ENCODE measurements at places on chromosomes 7 and 10. TPM values are rescaled to one million over a fixed set of nuclear protein-coding genes. Genes with fewer than 3 reads are reported as not detected.

DNA sequence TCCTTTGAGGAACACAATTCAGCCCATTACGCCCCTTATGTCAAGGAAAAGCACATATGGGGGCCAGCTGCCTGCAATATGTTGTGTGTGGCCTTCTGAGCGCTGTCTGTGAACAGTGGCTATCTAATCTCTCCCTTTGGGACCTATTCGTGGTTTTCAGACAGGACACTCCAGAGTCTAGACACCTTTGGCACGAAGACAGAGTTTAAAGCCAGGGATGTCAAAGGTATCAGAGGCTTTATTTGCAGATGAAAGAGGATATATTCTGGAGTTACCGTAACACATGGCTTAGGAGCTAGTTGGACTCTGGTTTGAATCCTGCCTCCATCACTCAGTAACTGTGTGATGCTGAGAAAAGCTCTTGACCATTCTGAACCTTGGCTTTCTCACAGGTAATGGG lies 14.8 kb upstream of the EEPD1 start:
- DNase-seq, result no peak

DNA sequence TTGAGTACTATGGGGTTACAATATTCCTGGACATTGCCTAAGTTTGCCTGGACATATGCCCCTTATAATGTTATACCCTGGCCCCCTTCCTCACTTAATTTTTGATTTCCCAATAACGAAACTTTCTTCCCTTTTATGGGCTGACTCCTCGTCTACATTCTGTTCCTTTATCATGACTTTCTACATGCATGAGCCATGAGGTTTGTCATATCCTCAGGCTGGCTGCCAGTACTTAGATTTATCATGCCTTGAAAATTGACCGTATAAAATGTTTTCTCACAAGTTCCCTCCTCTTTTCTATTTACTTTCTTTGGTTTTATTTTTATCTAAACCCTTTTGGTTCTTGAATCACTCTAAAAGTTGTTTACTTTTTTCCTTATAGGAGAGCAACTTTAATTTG lies 4.7 kb downstream of the DNAH11 start:
- no peak for DNase-seq

DNA sequence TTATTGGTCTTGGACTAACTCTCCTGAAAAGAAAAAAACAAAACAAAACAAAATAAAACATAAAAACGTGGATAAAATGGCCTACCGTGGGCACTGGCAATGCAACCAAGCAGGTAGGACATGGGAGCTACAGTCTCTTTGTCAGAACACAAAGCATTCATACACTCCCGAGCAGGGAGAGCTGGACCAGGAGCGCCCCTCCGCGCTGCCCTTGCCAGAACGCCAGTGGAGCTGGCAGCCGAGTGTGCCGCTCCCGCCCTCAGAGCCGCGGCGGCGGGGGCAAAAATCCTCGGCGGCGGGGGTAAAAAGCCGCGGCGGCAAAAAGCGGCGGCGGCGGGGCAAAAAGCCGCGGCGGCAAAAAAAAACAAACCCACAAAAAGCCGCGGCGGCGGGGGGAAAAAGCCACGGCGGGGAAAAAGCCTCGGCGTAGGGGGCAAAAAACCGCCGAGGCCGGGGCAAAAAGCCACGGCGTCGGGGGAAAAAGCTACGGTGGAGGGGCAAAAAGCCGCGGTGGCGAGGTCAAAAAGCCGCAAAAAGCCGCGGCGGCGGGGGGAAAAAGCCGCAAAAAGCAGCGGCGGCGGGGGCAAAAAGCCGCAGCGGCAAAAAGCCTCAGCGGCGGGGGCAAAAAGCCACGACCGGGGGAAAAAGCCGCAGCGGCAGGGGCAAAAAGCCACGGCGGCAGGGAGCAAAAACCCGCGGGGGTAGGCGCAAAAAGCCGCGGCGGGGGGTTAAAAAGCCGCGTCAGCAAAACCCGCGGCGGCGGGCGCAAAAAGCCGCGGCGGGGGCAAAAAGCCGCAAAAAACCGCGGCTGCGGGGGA lies 418.1 kb downstream of the ZNF716 start:
- DNase-seq, result peak; percentile 62

GRCh38 chr10:100986623-100986951 lies 710 bp downstream of the MRPL43 start:
- DNase-seq, result no peak

DNA sequence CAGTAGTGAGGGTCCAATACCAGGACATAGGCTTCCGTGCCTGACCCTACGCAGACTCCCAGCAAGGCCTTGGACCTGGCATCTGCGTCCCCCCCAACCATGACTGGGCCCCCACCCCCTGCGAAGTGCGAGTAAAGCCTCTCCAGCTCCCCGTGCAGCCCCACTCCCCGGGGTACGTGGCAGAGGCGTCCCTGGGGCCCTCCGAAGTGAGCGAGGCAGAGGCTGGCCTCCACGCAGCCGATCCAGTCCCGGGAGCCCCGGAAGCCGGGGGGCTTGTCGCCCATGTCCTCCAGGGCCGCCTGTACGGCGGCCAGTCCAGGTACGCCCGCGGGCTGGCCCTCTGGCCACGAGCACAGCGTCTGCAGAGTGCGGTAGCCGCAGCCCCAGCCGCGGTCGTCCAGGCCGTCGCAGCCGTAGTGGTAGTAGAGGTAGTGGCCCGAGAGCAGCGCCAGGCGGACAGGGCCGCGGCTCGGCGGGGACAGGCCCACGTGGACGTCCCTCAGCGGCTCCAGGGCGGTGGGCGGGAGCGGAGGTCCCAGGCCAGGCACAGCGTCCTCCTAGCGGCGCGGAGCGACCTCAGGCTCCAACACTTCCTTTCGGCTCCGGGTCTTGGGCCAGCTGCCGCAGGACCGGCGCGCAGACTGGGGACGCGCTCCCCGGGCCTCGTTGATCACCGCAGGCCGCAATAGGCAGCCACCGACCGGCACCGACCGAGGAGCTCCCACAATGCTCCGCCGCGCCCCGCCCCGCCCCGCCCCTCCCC lies at the start of gene UFSP1:
Gene UFSP1 (minus strand): TSS at position 728 of the 763 bp plus-strand sequence. CDS start 444 bp downstream, at position 284.
- no peak for DNase-seq

DNA sequence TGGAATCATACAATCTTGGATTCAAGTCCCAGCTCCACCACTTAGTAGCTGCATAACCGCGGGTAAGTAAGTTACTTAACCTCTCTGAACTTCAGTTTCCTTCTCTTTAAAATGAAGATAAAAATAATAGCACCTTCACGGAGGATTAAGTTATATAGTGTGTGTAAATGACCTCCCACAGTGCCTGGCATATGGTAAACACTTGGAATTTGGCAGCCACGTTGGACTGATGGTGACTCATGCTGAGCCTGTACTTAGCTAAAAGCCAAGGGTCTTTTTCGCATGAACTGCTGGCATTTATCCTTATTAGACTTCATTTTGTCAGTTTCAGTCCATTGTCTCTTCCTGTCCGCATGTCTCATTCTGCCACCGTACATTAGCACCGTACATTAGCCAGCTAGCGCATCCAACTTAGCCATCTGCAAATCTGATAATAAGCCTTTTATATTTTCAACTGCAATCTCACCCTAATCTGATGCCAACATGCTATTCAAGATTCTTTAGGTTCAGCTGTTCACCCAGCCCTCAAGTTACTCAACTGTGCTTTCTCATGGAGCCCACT lies 11.2 kb downstream of the SLC13A4 start:
- no peak for DNase-seq

DNA sequence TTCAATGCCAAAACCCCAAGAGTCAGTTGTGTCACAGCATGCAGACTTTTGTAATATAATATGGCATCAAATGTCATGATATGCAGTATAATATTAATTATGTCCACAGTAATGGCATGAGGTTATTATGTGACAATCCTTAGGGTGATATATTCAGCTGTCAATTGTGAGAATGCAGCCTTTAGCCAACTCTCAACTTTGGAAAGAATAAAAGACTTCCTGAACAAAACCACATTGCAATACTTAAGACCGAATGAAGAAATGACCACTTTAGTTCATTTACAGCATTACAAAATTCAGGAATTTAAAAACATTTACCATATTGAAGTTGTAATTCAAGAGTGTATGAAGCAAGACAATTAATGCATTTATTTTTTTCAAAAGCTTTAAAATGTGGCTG lies 45.4 kb downstream of the CPVL start:
- no peak for DNase-seq

- no peak for DNase-seq
These were observed 77.0 kb upstream of the GNA12 start for GRCh38 chr7:2920956-2921652.

GRCh38 chr7:107014387-107015023 lies 30.0 kb upstream of the PRKAR2B start:
- no peak for DNase-seq

DNA sequence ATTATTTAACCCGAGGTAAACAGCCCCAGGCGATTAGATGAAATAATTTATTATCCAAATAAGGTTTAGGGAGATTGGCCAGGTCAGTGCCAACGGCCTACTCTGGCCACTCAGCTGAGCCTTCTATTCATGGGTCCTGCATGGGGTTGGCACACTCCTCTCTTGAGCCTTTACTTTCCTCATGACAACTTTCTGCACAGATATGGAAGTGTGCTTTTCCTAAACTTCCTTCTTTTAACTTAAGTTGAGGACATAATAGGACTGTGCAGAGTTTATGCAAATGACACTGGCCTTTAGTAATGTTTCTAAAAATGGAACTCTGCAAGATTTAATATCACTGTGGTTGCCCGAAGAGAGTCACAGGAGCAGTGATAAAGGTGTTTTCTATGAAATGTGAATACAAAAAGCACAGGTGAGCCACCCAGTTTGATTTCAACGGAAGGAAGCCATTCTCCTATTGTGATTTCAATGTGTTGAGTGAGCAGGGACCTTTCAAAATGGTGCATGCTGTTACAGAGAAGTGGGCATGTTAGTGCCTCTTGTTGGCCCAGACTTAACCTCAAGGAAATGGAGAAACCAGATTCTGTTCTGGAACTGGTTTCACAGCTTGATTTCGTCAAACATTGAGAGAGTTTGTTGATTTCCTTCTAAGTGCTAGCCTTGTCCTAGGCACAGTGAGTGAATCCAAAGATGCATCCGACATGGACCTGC lies 55.7 kb downstream of the LYZL2 start:
- DNase-seq, result no peak

DNA sequence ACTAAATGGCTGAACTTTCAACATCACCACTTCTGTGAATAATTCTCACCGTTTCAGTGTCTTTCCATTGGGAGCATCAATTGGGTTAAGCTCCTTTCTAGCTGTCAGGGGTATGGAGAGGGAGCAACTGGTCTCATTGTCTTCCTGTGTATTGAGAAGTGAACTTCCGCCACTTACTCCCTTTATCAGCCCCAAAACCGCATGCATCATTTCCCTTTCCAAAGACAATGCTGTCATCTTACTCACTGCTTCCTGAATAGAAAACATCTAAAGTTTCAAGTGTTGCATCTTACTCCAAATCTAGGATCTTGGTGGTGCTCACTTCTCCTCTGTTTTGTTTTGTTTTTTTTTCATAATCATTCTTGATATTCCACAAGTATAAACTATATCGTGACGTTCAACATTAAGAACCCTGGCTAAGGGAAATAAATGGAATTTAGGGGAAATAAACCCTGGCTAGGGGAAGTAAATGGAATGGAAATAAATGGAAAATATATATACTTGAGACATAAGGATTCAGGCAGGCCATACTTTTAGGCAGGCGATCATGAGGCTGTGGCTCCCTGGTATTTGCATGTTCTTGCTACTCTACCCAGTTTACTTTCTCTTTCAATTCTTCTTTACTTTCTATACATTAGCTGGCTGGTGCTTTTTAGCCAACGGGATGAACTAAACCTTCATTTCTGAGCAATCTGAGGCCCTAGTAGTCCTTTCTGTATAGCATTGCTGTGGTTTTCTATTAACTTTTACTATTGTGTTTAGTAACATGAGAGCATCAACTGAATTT lies 371.9 kb downstream of the BMPER start:
- DNase-seq, result no peak

The CPXM2 gene
- polyA plus RNA-seq, result 3.7 TPM

The PIK3AP1 gene
- 62.7 TPM for polyA plus RNA-seq

The TWIST1 gene
- 0.33 TPM for polyA plus RNA-seq

The CALHM1 gene
- not detected for polyA plus RNA-seq

The CHAT gene
- not detected for polyA plus RNA-seq

The TACR2 gene
- 0.15 TPM for polyA plus RNA-seq

The NME8 gene
- 1.3 TPM for polyA plus RNA-seq

The GBX1 gene
- polyA plus RNA-seq, result not detected

The OR13A1 gene
- 0.83 TPM for polyA plus RNA-seq
